ENCODE measurements at places on chromosomes 2 and 18.

DNA sequence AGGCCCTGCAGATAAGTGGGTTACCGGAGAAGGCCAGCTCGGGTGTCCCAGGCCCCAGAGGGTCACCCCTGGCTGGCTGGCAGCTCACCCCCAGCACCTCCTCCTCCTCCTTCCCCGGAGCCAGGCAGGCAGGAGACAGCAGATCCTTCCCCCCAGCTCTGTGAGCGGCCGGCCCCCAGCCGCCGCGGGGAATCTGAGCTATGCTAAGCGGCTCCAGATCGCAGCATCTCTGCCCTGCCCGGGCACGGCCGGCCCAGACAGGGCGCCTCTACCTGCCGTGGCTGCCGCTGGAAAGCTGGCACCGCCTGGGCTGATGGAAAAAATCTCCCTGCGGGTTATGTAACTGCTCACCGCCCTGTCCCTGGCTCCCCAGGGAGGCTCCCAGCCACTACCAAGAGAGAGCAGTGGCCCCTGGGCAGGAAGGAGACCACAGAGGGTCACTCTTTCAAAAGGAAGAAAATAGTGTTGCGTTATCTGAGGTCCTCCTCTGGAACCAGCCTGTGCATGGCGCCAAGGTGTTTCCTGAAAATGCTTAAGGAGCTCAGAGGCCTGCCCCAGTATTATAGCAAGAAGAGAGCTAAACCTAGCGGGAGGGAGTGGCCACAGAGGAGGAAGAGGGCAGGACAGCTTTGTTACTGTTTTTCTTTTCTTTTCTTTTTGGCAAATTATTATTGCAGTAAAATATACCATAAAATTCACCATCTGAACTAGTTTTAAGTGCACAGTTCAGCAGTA lies 179.0 kb downstream of the SMAD7 start:
- no peak for DNase-seq

DNA sequence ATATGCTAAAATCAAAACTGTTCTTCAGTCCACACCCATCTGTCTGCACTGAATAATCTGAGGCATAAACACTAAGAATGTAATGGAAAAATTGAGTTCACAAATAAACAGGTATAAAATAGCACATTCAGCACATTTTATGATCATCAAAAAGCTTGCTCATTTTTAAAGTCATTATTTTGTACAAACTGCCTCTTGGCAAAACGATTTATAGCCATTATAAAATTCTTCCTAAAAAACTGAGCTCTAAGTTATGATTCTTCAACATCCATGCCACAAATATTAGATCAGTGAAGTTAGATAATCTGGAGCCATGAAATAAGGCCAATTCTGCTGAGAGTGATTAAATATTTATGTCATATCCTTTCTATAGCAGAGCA lies 233.5 kb downstream of the DYM start:
- no peak for DNase-seq

DNA sequence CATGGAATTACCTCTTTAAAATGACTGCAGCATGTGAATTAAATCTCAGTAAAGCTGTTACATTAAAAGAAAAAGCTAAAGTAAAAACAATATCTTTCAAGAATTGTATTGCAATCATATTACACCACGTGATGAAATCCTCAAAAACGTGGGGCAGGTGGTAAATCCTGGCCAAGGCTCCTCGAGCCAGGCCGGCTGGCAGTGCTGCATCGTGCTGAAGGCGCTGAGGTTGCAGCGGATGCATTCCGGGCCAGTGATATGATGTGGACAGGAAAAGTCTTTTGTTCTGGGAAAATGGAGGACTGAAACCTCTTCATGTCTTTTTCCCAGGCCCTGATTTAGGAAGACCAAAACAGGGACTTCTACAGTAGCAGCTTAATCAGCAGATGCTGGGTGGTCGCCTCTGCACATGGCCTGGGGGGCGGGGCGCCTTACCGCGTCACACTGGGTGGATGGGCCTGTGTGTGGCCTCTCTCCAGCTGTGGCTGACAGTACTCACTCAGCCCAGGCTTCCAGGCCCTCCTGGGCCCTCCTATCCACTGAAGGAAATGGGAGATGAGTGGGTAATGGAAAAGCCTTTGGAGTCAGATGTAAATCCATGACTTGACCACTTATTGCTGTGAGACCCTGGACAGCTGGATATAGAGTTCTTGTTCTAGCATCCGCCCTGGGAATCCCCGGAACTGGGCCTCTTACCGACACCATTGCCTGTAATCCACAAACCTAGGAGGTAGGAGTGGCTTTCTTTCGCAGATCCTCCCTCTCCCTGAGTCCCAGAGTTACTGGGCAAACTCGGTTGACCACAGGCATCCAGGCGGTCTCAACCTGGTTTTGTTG lies 45.1 kb downstream of the PROC start:
- no peak for DNase-seq

DNA sequence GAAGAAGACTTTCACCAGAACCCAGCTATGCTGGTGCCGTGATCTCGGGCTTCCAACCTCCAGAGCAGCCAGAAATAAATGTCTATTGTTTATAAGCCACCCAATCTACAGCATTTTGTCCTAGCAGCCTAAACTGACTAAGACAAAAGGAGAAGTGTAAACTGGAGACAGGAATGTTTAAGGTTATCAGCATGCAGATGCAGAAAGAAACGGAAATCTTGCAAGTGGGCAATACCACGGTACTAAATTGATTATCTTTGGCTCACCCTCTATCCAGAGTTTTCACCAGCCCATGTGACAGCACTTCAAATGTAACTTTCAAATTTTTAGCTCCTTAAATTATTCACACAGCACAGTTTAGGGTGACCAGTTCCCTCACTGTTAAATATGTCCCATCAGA lies 5.7 kb upstream of the CAPN14 start:
- no peak for DNase-seq

DNA sequence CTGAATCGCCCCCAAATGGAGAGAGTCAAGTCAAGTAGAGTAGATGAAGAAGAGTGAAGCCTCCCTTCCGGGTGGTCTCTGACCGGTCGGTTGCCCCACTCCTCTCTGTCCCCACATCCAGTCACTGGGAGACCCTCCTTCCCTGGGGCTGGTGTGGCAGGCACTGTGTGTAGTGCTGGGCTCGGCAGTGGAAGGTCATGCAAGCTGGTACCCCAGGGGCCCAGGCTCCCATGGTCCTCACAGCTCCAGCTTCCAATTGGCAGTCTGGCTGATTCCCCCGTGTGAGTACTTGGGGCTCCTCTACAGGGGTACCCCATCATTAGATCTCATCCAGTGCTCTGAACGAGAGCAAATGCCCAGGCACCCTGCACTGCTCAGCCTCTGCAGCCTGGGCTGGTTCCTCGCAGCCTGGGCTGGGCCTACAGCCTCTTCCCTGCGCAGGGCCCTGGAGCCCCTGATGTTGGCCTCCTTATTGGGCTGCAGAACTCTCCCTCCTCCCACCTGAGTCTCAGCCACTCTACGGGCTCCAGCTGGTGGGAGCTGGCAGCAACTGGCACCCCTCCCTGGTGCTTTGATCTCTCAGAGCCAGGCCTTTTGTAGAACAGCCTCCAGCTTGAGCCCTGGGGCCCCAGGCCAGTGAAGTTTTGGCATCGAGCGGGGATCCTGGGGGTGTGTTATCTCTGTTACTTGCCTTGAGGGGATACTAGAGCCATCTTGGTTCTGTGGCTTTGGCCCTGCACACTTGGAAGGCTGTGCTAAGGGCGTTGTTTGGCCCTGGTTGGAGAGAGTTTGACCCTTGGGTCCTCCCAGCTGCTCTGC lies 187.8 kb upstream of the HDAC4 start:
- DNase-seq, result no peak

- no peak for DNase-seq
These were observed 970.6 kb upstream of the ACVR2A start for GRCh38 chr2:146874260-146874658.

- no peak for DNase-seq
These were observed 282.2 kb upstream of the ST6GAL2 start for GRCh38 chr2:107168141-107168540.

GRCh38 chr2:140187086-140187485 lies 1406.9 kb upstream of the NXPH2 start:
- no peak for DNase-seq

DNA sequence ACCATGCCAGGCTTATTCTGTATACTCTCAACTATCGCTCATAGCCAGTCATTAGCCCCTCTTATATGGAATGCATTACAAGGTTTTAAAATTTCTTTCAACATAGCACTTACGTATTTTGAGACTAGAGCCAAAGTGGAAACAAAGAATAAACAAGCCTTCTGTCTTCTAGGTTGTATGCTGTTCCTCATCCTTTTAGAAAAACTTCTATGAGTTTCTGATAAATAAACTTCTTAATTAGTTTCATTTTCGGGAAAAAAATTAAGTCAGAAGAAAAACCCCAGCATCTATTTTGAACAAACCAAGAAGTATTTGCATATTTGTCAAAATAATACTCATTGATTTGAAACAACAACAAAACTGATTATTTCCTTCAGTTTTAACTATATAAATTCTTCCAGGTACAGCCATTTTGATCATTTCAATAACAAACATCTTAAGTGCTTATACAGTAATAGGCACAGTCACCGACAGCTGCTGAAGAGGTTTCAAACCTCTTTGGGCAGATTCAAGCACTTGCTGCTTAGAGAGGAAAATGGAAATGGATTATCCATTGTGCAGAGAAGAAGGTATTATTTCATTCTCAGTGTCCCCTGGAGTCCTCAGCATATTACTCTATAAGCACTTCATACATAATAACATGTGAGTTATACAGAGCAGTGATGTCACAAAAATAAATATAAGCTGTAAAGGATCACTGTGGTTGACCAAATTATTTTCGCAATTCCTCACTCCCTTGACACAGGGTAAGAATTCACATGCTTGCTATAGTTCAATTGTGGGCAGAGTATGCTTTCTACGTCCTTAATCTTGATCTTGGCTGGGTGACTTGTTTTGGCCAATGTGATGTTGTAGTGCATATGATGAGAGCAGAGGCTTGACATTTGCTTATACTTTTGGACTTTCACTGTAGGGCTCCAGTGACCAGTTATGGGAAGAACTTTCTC lies 833.8 kb downstream of the TRIB2 start:
- no peak for DNase-seq

GRCh38 chr2:9179572-9180201 lies 26.9 kb upstream of the ASAP2 start:
- no peak for DNase-seq

DNA sequence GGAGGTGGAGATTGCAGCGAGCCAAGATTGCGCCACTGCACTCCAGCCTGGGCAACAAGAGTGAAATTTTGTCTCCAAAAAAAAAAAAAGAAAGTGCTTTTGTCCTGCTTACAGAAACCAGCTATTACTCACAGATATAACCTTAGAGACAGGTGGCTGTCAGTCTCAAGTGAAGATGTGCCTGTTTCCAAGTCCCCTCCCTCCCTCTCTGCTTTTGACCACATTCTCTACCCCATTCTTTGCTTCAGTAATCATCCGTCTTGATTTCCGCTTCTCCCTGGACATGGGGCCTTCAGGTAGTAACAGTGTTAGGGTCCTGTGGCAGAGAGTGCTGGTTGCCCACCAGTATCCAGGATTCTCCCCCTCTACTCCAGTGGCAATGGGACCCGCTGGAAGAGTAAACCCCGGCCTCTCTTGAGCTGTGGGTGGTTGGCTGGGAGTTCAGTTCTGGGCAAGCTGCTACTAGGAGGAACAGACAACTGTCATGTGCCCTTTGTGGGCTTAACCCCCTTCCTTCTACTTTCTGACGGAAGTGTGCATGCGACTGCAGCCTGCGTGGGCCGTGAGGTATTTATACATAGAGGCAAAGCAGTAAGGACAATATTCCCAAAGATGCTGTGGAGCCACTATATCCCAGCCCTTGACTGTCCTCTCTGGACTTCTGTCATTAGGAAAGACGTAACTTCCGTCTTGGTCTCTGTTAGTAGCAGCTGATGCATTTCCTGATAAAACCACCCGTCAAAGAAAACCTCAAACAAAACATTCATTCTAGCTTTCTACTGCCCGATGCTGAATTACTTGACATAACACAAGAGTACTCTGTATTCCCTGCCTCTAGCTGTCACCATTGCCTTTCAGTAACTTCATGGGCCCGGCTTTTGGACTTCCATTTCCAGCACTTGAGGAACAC lies 17.8 kb downstream of the PDCL3 start:
- DNase-seq, result no peak

GRCh38 chr2:82256288-82256687 lies 1951.7 kb upstream of the LRRTM1 start:
- DNase-seq, result no peak

DNA sequence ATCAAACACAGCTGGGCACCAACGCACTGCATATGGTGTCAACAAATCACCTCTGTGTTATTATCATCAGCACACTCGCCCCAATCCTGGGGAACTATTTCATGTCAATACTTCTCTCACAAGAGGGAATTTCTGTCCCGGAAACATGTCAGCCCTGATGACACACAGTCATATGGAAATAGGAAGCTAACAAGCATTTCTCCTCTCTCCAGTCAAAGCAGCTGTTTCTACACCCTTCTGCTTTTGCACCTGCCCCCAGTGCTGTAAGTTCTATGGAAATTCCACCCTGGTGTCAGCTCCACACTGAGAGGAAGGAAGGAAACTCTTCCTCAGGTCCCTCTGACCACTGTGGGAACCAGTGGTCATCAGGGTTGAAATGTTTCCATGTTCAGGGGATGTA lies 447.6 kb upstream of the ID2 start:
- no peak for DNase-seq

- no peak for DNase-seq
These were observed 381.3 kb upstream of the SPRED2 start for GRCh38 chr2:65813631-65814173.

DNA sequence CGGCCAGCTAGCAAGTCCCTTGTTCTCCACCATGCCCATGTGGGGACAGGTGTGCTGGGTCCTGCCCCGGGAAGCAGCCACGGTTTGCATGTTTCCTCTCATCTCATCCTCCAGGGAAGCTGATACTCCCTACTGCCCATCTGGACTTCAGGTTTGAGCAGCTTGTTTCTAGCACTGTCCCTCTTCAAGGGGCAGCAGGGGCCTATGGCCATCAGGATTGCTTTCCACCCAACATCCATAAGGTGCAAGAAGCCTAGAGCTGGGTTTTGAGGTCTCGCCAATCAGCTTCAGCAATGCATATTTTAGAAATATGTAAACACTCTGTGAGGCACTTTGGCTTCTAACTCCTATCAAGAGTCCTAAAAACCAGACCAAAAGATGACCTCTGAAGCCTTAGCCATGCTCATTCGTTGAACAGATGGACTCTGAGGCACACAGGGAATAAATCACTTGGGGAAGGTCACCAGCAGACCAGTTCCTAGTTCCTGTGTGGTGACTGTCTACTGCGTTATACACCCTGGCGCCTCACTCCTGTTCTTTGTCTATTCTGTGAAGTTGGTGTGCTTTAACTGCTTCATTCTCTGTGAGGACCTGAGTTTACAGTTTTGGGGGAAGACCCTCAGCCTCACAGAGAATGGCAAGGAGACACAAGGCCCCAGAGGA lies 192.6 kb upstream of the TWIST2 start:
- DNase-seq, result no peak

GRCh38 chr18:14970027-14970426 lies 222.1 kb downstream of the ANKRD30B start:
- no peak for DNase-seq

- DNase-seq, result no peak
These were observed 20.8 kb upstream of the SOS1 start for GRCh38 chr2:39141334-39142271.

- no peak for DNase-seq
These were observed 31.3 kb upstream of the SSB start for GRCh38 chr2:169767243-169767888.

- DNase-seq, result no peak
These were observed 126.2 kb upstream of the MAPRE2 start for GRCh38 chr18:34915046-34915445.

GRCh38 chr2:121333231-121333630 lies 48.2 kb upstream of the TFCP2L1 start:
- DNase-seq, result no peak

GRCh38 chr2:165428926-165429325 lies 40.6 kb upstream of the CSRNP3 start:
- DNase-seq, result no peak
